Right atrium auricular region (tissue), 2 donors: ENCODE measurements at places on chromosomes 5 and 9.

- DNase-seq = no peak
Measured at GRCh38 chr9:32251539-32251938, 132.9 kb upstream of the ACO1 start.

GRCh38 chr9:10000669-10001068 is 612.1 kb downstream of the PTPRD start:
- DNase-seq = no peak

- DNase-seq = peak; percentile 76
Measured at GRCh38 chr9:76687861-76688391, 76.3 kb upstream of the PCA3 start.

GRCh38 chr5:67897431-67897830 is 318.1 kb upstream of the PIK3R1 start:
- no peak for DNase-seq

DNA sequence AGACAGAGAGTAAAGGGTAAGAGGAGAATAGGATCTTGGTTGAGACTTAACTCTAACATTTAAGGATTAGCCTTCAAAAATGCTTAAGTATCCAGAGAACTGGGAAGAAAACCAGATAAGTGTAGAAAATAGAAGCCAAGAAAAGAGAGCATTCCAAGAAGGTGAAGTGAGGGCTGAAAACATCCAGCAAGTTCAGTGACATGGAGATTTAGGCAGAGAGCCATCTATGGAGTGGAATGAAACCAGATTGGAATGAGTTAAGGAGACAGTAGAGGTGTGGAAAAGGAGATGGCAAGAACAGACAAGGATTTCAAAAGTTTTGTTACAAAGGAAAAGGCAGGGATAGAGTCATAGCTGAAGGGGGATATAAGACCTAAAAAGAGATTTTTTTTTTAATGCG is 188.1 kb downstream of the TRPM3 start:
- no peak for DNase-seq

DNA sequence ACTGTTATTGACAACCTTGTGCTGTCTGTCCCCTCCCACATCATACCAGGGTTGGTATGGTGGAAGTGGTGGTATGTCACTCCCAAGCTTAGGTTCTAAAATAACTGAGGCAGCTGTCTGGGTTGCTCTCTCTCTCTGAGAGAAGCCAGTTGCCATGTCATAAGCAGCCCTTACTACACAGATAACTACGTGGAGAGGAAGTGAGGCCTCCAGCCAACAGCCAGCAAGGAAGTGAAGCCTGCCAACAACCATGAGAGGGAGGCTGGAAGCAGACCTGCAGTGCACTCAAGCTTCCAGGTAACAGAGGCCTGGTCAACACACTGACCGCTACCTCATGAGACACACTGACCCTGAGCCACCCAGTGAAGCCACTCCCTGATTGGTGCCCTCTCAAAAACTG is 18.6 kb downstream of the CTNNAL1 start:
- peak; percentile 66 for DNase-seq
